ENCODE measurements at places on chromosomes 6 and 20.

GRCh38 chr20:5996765-5997164, 46.3 kb downstream of the MCM8 start:
- no peaks in the 10 kb centered on the region for H3K27me3 ChIP-seq
- H3K4me3 ChIP-seq: no peak overlapping the region
- no peaks in the 10 kb centered on the region for H3K4me1 ChIP-seq
- DNase-seq: no peak
- no peak overlapping the region for H3K27ac ChIP-seq

- no peaks in the 10 kb centered on the region for H3K27me3 ChIP-seq
- peaks cover 18% of the 10 kb centered on the region for H3K36me3 ChIP-seq
- H3K4me3 ChIP-seq: no peak overlapping the region
- no peak for DNase-seq
Measured at GRCh38 chr6:107386340-107386739, 73.0 kb downstream of the PDSS2 start.

DNA sequence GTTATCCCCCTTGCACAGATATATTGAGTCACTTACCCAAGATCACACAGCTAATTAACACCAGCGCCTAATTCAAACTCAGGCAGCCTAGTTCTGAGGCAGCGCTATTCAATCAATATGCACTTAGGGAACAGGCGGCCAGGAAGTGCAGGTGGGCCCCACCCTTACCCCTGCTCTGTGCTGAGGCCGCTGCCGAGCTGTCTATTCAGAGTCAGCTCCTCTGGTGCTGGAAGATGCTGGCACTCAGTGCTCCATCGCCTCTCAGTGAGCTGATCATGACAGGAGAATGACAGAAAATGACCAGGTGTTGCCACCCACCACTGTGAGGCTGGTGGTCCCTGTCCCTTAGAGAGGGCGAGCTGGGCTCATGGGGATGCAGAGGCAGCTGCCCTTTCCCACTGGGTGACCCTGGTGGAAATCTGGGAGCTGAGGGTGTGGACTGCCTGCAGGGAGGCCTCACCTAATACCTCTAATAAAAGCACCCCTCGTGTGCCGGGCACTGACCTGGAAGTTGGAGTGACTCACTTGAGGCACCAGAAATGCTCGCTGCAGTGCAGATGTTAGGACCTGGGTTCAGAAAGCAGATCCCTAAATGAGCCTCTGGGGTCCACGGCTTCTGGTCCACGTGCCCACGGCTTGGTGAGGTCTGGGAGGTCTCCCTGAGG, 42.5 kb upstream of the CD93 start:
- H3K4me1 ChIP-seq: peaks cover 4% of the 10 kb centered on the region
- H3K36me3 ChIP-seq: no peaks in the 10 kb centered on the region
- DNase-seq: no peak
- H3K4me3 ChIP-seq: no peak overlapping the region
- H3K27ac ChIP-seq: no peak overlapping the region

DNA sequence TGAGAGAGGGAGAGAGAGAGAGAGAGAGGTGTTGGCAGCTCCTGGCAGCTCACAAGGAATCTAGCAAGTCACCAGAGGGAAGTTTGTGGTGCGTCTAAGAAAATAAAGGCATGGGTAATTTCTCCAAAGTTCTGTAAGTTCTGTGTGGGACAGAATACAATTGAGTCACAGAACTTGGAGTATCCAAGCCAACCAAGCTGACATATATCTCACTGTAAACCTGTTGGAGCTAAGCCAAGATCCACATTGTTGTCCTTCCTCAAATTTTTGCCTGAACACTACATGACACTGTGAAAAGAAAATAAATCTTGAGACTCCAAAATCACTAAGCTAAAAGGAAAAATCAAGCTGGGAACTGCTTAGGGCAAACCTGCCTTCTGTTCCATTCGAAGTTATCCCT, 436.7 kb downstream of the MEI4 start:
- no peak overlapping the region for H3K27ac ChIP-seq
- no peak for DNase-seq
- no peaks in the 10 kb centered on the region for H3K4me1 ChIP-seq
- H3K27me3 ChIP-seq: peaks cover 3% of the 10 kb centered on the region
- no peak overlapping the region for H3K4me3 ChIP-seq

DNA sequence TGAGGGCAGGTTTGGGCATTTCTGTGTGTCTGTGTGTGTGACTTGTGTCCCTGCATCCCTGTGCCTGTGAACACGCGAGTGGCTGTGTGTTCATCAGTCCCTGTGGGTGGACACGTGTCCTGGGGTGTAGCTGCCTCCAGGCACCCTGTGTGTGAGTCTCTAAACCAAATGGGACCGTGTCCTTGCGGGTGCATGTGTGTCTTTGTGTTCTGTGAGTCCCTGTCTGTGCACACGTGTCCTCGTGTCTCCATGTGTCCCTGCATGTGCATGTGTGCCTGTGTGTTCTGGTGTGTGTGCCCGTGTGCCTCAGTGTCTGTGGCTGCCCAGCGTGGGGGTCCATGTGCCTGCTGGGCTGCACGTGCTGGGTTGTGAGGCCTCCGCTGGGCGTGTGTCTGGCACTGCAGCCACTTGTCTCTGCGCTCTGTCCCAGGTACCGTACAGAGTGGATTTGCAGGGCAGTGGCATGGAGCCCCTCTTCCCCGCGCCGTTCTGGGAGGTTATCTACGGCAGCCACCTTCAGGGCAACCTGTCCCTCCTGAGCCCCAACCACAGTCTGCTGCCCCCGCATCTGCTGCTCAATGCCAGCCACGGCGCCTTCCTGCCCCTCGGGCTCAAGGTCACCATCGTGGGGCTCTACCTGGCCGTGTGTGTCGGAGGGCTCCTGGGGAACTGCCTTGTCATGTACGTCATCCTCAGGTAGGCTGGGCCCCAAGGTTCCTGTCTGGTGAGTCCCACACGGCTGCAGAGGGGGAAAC, 8.2 kb upstream of the LKAAEAR1 start:
- no peak for DNase-seq
- H3K27ac ChIP-seq: peak overlapping the region; percentile 86
- peaks cover 15% of the 10 kb centered on the region for H3K4me1 ChIP-seq
- peaks cover 38% of the 10 kb centered on the region for H3K27me3 ChIP-seq

All from neural crest cell (in vitro differentiated cells).